PC-9 (cell line): ENCODE measurements at places on chromosomes 1 and 21. TPM values are rescaled to one million over a fixed set of nuclear protein-coding genes. Genes with fewer than 3 reads are reported as not detected.

DNA sequence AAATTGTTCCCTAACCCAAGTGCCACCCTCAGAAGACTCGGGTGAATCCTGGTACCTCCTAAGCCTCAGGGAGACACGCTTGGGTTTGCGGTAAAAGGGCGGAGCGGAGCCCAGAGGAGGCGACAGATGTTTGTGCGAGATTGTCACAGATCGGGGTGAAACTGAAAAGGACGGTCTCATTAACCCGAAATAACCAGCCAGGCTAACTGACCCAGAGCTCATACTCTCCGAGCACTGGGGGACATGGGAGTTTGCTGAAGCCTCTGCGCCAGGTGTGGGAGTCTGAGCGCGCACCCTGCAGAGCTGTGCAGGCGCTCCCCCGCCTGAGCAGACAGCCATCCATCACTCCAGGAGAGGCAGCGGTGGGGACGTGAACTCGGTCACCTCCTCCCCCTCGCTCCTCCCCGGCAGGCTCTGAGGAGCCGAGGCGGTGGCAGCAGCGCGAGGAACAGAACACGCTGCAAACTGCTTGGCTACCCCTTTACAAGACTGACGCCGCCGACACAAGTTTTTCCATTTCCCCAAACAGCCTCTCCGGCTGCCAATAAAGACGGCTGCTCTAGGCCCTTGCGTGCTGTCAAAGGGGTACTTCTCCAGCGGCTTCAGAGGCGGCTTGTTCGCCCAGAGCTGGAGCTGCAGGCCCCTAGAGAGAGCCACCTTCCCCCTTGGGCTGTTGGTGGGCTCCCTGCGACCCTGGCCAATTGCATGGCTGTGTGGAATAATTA, 43.5 kb downstream of the RRAGC start:
- DNase-seq: no peak

- no peak for DNase-seq
Measured at GRCh38 chr1:150513351-150513791, 2.2 kb upstream of the FALEC start.

- DNase-seq: no peak
Measured at GRCh38 chr1:196372896-196373536, 235.2 kb downstream of the KCNT2 start.

- no peak for DNase-seq
Measured at GRCh38 chr1:156658945-156659574, 17.1 kb downstream of the BCAN start.

GRCh38 chr1:9596415-9597123, 7.9 kb downstream of the TMEM201 start:
- DNase-seq: no peak

- no peak for DNase-seq
Measured at GRCh38 chr1:20742671-20743070, 10.2 kb upstream of the SH2D5 start.

- DNase-seq: no peak
Measured at GRCh38 chr1:45230537-45230936, 24.1 kb upstream of the ZSWIM5 start.

BSND gene
- 0.09 TPM in 1 of 2 replicates, not detected in the other for total RNA-seq

FCAMR gene
- total RNA-seq: not detected in 2 replicates
